ENCODE measurements at places on chromosomes 2 and 18.

DNA sequence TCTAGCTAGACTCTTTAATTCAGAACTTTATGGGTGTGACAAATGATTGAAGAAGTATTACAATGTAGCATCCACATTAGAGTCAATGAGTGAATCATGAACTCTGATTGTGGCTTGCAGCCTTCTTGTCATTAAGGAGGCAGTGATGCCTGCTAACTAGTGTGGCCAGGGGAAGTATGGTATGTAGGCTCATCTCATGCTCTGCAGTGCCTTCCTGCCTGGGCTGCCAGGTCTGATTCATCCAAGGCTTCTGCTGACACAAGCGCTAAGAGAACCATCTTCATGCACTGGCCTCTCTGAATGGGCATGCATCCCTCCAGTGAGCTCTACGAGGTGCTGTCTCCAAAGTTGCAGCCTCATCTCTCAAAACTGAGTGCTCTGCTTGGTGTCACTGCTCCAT, 144.3 kb downstream of the MTCL1 start:
- DNase-seq, result no peak

DNA sequence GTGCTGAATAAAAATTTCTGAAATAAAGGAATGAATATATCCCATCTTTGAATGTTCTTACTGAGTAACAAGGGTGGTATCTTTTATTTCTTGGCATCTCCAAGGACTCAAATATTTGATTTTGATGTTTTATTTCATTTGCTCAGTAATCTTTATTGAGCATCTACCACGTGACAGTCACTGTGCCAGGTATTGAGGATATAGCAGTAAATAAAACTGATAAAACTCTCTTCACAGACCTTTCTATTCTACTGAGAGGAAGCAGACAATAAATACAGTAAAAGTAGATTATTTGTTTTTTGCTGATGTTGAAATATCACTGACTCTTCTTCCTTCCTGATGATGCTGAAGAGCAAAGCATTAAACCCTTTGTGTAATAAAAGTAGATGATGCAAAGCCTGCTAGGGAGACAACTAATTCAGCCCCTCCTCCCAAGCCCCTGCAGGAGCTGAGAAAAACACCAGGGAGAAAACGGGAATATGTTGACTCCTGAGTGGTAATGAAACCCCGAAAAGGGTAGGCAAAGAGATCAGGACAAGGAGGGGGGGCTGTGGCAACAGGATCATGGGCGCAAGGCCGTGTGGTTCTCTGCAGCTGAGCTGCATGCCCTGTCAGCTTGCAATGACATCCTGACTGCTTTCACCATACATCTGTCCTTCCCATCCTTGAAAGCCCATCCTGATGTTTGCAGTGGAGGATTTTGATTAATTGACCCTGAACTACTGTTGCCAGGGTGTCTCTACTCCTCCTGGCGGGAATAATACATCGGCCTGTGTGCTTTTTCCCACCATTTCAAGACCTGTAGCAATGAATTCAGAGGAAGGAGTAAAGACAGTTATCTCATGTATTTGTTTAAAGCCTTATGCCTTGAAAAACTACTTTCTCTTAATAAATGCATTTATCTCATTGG, 117.4 kb downstream of the EML6 start:
- DNase-seq, result no peak

GRCh38 chr2:217887841-217888701, 114.7 kb downstream of the TNS1 start:
- DNase-seq, result no peak

- no peak for DNase-seq
These were observed 935.7 kb downstream of the LRP1B start for GRCh38 chr2:141195087-141195486.

DNA sequence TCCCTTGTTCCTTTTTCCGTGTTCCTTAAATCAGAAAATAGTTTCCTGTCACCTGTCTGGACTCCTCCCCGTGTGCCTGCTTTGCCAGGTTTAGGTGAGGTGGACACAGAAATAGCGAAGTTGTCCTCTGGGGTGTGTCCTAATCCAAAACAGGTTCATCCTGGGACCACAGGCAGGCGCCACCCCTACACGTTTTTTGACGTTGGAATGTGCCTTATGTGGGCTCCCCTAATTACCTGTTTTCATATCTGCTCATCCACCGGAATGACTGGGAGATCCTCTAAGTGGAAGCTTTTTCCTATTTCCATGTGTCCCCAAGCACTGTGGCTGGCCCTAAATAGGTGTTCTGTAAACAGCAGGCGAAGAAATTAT, 49.0 kb upstream of the PAIP2B start:
- DNase-seq, result no peak

DNA sequence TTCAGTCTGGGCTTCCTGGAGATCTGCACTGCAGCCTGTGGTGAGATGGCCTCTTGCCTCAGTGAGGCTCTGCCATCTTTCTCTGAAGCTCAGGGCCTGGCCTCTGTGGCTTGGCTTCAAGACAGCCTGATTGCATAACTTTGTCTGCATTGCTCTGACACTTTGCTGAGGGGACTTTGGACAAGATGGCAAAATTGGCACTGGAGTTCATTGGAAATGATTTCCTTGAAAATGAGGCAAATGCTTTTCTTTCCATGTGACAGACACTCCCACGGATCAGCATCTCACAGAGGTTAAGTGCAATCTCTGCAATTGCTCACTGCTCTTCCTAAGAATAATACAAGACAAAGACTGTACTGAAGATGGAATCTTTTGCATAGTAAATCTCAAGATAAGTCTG, 166.8 kb downstream of the KCNS3 start:
- no peak for DNase-seq

DNA sequence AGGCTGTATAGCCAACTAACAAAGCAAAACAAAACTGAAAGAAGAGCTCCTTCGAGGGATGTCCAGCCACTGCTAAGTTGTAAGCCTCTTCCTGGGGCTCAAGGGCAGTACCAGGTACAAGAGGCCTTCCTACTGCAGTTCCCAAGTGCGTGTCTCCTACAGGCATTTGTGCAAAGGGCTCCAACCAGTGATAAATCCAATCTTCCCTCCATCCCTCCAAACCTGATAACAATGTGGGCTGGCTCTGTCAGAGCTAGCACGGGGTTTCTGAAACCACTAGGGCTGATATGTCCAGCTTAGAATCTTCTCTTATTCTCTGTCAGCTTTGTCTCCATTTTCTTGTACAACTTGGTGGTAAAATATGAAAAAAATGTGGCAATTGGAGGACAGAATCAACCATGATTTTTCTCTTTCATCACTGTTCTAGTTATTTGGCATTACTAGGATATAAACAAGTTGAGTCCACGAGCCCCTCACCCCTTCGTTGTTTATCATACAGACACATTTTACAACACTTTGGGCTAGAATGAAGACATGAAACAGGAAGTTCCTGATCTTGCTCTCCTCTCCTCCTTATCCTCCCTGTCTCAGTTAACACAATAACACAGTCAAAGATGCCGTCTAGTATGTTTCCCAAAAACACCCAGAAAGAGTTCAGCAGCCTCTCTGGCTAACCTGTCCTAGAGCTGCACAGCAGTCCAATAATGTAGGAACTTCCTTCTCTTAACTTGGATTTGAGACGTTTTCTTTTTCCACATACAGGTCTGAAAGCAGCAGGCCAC, 35.4 kb upstream of the WIPF1 start:
- DNase-seq, result no peak

GRCh38 chr2:134426721-134427120, 172.8 kb downstream of the MGAT5 start:
- no peak for DNase-seq

- DNase-seq, result no peak
These were observed 69.2 kb downstream of the PRELID3A start for GRCh38 chr18:12476955-12477354.

DNA sequence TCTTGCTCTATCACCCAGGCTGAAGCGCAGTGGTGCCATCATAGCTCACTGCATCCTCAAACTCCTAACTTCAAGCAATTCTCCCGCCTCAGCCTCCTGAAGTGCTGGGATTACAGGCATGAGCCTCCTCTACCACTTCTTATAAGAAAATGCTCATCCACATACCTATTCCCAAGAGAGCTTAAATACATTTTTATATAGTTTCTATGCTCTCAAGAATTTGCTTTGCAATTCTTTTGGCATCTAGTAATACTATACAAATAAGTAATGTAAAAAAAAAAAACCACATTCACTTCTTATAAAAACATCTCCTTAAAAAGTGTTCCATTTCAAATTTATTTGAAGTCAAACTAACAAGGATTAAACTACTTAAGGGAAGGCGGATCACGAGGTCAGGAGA, 197.3 kb downstream of the DNAH7 start:
- DNase-seq, result no peak

GRCh38 chr2:178819147-178819875, 12.1 kb upstream of the TTN start:
- DNase-seq, result no peak

DNA sequence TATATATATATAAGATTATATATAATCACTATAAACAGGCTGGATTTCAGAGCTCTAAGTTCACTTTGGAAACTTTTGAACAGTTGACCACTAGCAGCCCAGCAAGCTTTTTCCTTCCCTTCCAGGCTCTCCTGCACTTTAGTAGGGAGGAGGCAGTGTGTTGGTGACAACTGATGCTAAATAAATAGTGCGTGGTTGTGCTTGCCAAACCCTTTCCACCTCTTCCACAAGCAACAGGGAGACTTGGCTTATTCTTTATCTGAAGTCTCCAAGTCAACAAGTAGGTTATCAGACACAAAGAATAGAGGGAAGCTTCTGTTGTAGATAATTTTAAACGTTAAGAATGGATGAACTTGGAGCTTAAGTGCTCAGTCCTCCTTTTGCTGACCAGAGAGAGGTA, 408.2 kb upstream of the HNRNPA3 start:
- DNase-seq, result no peak

- no peak for DNase-seq
These were observed 119.5 kb upstream of the SALL3 start for GRCh38 chr18:78860117-78860516.

GRCh38 chr18:41064916-41065315, 890.1 kb upstream of the PIK3C3 start:
- no peak for DNase-seq

- no peak for DNase-seq
These were observed 46.8 kb downstream of the COMMD1 start for GRCh38 chr2:61952288-61952687.

- DNase-seq, result no peak
These were observed 3.1 kb upstream of the HTR2B start for GRCh38 chr2:231127936-231128335.

DNA sequence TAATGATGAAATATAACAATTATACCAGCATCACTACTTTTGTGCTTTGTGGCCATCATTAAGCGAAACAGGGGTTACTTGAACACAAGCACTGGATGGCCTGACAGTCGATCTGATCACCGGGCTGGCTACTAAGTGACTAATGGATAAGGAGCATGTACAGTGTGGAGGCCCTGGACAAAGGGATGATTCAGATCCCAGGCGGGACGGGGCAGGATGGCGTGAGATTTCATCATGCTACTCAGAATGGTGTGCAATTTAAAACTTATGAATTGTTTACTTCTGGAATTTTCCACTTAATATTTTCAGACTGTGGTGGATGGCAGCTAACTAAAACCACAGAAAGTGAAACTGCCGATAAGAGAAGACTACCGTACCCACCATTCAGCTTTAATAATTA, 7.0 kb upstream of the CLIP4 start:
- no peak for DNase-seq

DNA sequence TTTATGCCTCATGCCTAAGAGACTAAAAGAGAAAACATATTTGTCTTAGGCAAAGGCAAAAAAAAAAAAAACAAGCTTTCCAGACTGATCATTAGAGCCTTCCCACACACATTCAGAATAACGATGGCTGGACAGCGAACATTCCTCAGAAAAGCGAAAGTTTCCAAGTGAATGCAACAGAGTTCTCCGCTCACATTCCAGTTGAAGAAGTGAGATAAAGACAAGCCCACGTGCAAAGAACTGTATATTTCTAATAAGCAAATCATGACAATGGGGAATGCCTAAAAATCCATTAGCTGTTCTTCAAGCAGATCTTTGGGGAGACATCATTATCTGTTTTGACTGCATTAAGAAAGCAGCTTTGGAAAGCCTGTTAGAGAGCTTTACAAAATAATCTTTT, 347.9 kb downstream of the METTL4 start:
- DNase-seq, result peak; percentile 21

- no peak for DNase-seq
These were observed 601.7 kb upstream of the VRK2 start for GRCh38 chr2:57444752-57445430.

- DNase-seq, result no peak
These were observed 1.1 kb upstream of the FZD5 start for GRCh38 chr2:207770602-207771404.

DNA sequence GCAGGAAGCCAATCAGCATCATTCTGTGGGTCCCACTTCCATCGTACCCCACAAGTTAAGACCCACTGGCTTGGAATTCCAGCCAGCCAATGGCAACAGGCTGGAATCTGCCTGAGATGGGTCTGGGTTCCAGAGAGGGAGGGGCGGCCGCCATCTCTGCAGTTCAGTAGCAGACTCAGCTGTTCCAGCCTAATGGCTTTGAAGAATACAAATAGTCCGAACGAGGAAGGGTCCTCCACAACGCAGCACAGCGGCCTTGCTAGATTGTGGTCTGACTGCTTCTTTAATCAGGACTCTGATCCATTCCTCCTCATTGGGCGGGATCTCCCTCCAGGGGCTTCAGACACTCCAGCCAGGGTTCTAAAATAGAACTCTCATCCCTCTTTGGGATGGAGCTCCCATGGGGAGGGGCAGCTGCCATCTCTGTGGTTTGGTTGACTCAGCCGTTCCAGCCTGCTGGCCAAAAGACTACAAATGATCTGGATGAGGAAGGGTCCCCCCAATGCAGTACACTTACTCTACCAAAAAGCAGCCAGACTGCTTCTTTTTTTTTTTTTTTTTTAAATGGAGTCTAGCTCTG, 42.7 kb upstream of the PAIP2B start:
- no peak for DNase-seq

DNA sequence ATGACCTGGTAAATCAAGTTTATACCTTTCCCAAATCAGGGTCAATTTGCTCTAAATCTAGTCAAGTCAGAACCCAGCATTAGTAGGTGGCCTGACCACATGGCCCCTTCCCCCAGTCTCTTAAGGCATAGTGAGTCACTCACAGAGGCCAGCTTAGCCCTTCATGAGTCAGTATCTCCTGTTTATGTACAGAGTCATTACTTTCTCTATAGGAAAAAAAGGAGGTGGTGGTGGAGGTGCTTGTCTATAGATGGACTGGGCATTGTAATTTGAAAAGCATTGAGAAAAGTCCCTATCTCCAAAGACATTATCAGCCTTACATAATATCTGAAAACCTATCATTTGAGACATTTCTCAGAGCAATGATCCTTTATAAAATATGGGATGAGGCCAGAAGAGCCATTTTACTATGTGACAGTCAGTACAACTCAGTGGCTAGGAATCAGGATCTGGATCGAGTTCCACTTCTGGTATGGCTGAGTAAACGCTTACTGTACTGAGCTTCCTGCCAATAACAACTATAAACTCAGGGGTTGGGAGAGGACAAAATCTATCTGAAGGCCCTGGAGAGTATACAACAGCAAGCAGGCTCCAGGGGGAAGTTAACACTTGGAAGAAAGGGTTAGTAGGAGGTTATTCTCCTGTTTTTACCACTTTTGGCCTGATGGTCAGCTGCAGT, 22.5 kb upstream of the SIGLEC15 start:
- DNase-seq, result no peak

DNA sequence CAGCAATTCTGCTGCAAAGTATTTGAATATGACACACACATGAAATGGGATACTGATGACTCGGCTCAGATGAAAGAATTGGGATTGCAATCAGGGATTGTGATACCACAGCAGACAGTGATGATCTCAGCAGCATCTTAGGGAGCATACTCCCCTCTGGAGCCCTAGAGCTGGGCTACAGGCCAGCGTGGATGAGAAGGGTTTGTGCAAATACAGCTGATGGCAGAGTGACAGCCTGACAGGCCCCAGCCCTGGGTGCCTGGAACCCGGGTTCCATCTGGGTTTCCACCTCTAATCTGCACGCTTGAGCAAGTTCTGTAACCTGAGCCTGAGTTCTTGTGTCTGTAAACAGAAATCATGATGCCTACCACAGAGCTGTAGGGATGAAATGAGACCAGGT, 418.0 kb downstream of the LRATD1 start:
- DNase-seq, result no peak

Data from left kidney (tissue), 8 donors.